Neural cell (in vitro differentiated cells): ENCODE measurements at places on chromosomes 16 and 17. TPM values are rescaled to one million over a fixed set of nuclear protein-coding genes. Genes with fewer than 3 reads are reported as not detected.

IL21R gene
- 0.08 TPM in 1 of 2 replicates, not detected in the other for polyA plus RNA-seq

ORAI3 gene
- polyA plus RNA-seq, result 5.7 and 7.3 TPM in 2 replicates

AIPL1 gene
- polyA plus RNA-seq, result not detected in 2 replicates

SHCBP1 gene
- 0.54 and 1.1 TPM in 2 replicates for polyA plus RNA-seq

DDX5 gene
- polyA plus RNA-seq, result 1,789 and 2,358 TPM in 2 replicates

SALL1 gene
- polyA plus RNA-seq, result 0.08 and 0.22 TPM in 2 replicates

GPR179 gene
- polyA plus RNA-seq, result not detected in 2 replicates

ZPBP2 gene
- polyA plus RNA-seq, result not detected in 2 replicates

PTX4 gene
- polyA plus RNA-seq, result not detected in 2 replicates

EXOC3L1 gene
- polyA plus RNA-seq, result 0.43 and 0.96 TPM in 2 replicates

TBC1D3C gene
- 8.1 and 10.4 TPM in 2 replicates for polyA plus RNA-seq

ABHD15 gene
- polyA plus RNA-seq, result 0.14 and 0.21 TPM in 2 replicates

CSH2 gene
- polyA plus RNA-seq, result not detected in 2 replicates

KRTAP3-1 gene
- polyA plus RNA-seq, result not detected in 2 replicates

NAGS gene
- 0.50 TPM in 1 of 2 replicates, not detected in the other for polyA plus RNA-seq

CMC2 gene
- 168 and 172 TPM in 2 replicates for polyA plus RNA-seq

CDH11 gene
- polyA plus RNA-seq, result 22.9 and 23.4 TPM in 2 replicates
